ENCODE measurements at places on chromosomes 12 and 14.

DNA sequence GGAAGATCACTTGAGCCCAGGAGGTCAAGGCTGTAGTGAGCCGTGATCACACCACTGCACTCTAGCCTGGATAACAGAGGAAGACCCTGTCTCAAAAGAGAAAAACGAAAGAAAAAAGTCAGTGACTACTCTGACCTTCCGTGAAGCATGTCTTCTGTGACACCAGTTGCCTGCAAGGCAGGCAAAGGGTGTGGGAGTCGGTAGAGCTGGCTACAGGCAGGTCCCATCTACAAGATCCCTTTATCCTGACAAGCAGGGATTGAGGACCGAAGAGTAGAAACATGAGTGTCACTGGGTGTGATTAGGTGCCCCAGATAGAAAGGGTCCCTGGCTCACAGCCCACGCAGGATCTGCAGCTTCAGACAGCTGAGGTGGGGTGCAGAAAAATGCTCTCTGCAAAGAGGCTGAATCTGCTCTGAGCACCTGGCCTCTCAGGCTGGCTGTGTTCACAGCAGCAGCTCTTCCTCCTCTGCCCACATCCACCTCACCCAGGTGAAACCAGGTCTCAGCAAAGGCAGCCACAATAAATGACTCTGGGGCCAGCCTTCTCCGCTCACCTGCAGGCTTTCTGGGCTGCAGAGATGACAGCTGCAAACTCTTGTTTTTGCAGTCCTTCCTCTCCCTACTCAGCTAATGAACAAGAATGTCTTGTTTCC, 28.6 kb upstream of the HSP90B1 start:
- H3K27ac ChIP-seq: peak overlapping the region; percentile 68
- peak; percentile 70 for DNase-seq
- H3K4me1 ChIP-seq: peaks cover 55% of the 10 kb centered on the region
- no peaks in the 10 kb centered on the region for H3K36me3 ChIP-seq
- no peaks in the 10 kb centered on the region for H3K27me3 ChIP-seq

DNA sequence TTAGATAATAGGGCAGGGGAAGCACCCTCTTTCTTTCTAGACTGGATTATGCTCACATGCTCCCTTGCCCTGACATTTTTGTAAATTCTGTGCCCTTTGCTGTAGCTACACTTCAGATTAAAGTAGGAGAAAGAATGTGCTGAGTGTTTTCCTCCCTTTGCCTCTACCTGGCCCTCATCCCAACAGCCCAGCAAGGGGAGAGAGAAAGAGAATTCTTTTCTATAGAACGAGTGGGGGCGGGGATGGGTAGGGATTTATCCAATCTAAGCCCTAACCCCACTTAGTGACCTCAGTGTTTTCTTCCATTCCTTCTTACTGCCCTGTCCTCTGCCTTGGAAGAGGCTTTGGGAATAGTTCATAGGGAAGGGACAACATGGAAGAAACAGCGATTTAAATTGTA, 13.5 kb downstream of the GPR84 start:
- peaks cover 16% of the 10 kb centered on the region for H3K4me1 ChIP-seq
- no peak overlapping the region for H3K27ac ChIP-seq
- H3K4me3 ChIP-seq: no peak overlapping the region
- H3K27me3 ChIP-seq: no peaks in the 10 kb centered on the region

- DNase-seq: no peak
- no peaks in the 10 kb centered on the region for H3K4me1 ChIP-seq
- no peaks in the 10 kb centered on the region for H3K27me3 ChIP-seq
- no peak overlapping the region for H3K27ac ChIP-seq
- no peak overlapping the region for H3K4me3 ChIP-seq
These were observed 404.7 kb downstream of the APAF1 start for GRCh38 chr12:99049774-99050173.

DNA sequence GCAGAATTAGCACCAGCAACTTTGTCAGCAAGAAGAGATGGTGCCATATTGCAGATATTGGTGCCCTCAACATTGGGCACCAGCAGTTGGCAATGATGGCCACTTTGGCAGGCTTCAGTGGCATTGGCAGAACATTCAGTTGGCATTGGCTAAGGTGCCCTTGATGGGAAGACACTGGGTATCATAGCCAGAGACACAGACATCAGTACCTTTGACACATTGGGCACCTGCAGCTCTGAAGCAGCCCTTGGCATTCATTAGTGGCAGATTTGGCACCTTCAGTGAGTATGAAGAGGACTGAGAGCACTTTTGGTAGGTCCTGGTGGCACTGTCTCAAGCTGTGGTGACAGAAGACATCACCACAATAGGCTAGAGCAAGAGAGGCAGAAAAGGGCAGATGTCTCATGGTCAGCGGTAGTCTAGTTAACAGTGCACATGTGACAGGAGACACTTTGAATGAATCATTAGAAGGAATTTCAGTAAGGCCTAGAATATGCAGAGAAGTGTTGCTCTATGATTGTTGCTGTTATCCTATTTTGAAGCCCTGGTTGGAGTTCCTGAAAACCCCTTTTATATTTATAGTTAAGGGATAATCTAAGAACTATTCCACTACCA, 422.2 kb downstream of the APAF1 start:
- no peaks in the 10 kb centered on the region for H3K4me1 ChIP-seq
- DNase-seq: no peak
- H3K36me3 ChIP-seq: no peaks in the 10 kb centered on the region
- H3K27ac ChIP-seq: no peak overlapping the region

- H3K27ac ChIP-seq: no peak overlapping the region
- no peak overlapping the region for H3K4me3 ChIP-seq
- DNase-seq: no peak
- H3K4me1 ChIP-seq: peaks cover 17% of the 10 kb centered on the region
These were observed 12.7 kb downstream of the C12orf76 start for GRCh38 chr12:110035534-110036104.

GRCh38 chr14:26056036-26056616, 541.7 kb downstream of the NOVA1 start:
- no peaks in the 10 kb centered on the region for H3K27me3 ChIP-seq
- DNase-seq: no peak
- no peaks in the 10 kb centered on the region for H3K4me1 ChIP-seq
- H3K4me3 ChIP-seq: no peak overlapping the region
- H3K36me3 ChIP-seq: no peaks in the 10 kb centered on the region
- no peak overlapping the region for H3K27ac ChIP-seq

DNA sequence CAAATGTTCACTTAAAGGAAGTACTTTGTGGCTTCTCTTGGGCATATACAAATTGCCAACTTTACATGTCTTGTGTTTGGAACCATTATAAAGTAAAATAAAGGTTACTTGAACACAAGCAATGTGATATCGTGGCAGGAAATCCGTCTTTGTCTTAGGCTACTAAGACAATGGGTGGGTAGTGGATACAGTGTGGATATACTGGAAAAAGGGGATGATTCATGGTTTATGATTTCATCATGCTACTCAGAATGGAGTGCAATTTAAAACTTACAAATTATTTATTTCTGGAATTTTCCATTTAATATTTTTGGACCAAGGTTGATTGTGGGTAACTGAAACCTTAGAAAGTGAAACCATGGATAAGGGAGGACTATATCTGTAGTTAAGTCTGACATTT, 48.4 kb downstream of the MYRFL start:
- no peaks in the 10 kb centered on the region for H3K4me1 ChIP-seq
- DNase-seq: no peak
- peaks cover 2% of the 10 kb centered on the region for H3K27me3 ChIP-seq
- H3K36me3 ChIP-seq: no peaks in the 10 kb centered on the region
- no peak overlapping the region for H3K4me3 ChIP-seq

DNA sequence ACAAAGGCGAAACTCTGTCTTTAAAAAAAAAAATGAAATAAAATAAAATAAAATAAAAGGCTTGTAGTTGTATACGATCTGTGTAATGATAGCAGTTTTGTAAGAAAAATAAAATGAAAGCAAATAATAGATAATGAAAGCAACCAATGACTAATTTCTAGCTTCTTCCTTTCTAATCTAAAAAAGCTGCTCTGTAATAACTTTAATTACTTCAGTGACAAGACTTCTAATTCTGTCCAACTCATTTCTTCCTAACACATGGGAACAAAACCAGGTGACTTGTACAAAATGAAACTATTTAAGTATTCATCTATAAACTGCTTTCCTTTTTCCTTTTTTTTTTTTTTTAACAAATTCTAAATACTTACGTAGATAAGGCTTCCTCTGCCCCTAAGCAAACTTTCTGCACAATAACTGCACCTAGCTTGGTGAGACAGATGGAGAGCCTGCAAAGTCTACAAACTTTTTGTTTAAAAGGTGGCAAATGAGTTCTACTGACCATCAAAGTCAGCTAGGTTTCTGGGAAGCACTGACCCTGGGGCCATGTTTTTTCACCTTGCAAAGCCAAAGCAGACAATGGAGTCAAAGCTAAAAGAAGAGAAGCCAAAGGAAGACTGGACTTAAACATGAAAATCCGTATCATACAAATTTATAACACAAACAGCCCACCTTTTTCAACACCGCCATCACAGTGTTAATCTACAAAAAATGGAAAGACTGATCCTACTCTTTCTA, 28.2 kb downstream of the DENND5B start:
- no peaks in the 10 kb centered on the region for H3K36me3 ChIP-seq
- no peak overlapping the region for H3K4me3 ChIP-seq
- DNase-seq: no peak
- H3K4me1 ChIP-seq: no peaks in the 10 kb centered on the region

GRCh38 chr12:52515927-52516831, 4.0 kb downstream of the KRT5 start:
- no peak for DNase-seq
- no peaks in the 10 kb centered on the region for H3K36me3 ChIP-seq
- H3K27ac ChIP-seq: no peak overlapping the region

DNA sequence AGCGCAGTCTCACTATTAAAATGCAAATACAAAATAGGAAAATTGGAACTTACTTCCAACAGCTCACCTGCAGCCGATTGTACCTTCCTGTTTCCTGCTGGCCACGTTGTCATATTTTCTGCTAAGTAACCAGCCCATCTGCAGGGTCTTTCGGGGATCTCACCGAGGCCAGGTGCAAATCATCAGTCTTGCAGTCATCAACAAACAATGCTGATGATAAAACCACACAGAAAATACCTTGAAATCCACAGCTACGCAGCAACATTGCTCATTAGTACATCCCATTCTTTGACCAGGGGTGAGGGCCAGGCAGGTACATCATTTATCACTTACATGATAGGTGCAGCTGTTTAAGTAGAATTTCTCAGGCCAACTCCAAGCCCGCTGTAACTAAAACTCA, 406.9 kb downstream of the TMEM121 start:
- H3K4me3 ChIP-seq: no peak overlapping the region
- no peaks in the 10 kb centered on the region for H3K36me3 ChIP-seq
- H3K4me1 ChIP-seq: no peaks in the 10 kb centered on the region
- peaks cover 19% of the 10 kb centered on the region for H3K27me3 ChIP-seq
- no peak for DNase-seq

DNA sequence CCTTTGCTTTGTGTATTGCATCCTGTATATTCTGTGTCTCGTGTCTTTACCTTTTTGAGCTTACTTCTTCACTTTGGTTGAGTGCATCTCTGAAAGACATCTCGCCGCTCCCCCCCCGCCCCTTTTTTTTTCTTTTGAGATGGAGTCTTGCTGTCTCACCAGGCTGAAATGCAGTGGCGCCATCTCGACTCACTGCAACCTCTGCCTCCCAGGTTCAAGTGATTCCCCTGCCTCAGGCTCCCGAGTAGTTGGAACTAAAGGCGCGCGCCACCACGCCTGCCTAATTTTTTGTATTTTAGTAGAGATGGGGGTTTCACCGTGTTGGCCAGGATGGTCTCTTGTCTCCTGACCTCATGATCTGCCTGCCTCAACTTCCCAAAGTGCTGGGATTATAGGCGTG, 49.9 kb downstream of the DIP2B start:
- peaks cover 18% of the 10 kb centered on the region for H3K4me1 ChIP-seq
- H3K27ac ChIP-seq: no peak overlapping the region
- no peaks in the 10 kb centered on the region for H3K27me3 ChIP-seq
- DNase-seq: no peak
- H3K36me3 ChIP-seq: peaks cover 18% of the 10 kb centered on the region

- H3K4me1 ChIP-seq: peaks cover 9% of the 10 kb centered on the region
- no peak for DNase-seq
- H3K27me3 ChIP-seq: no peaks in the 10 kb centered on the region
- H3K27ac ChIP-seq: no peak overlapping the region
- H3K4me3 ChIP-seq: no peak overlapping the region
- peaks cover 2% of the 10 kb centered on the region for H3K36me3 ChIP-seq
These were observed 46.8 kb downstream of the ATP2B1 start for GRCh38 chr12:89661706-89662330.

DNA sequence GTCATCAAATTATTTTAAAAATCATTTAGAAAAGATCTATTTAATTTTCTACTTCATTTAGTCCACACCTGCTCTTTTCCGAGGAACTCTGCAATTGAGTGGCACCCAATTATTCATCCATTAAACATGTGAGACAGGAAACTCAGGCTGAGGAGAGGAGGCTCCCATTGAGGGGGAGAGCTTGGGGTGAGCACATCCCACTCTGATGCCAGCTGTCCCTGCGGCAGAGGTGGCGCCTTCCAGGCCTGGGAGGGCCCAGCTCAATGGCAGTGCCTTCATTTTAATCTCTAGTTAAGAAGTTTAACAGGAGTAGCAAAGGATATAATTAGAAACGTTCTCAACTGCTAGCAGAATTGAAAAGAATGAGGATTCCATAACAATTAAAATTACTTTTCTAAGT, 92.0 kb downstream of the ITPR2 start:
- no peak for DNase-seq
- no peak overlapping the region for H3K4me3 ChIP-seq
- no peak overlapping the region for H3K27ac ChIP-seq
- H3K4me1 ChIP-seq: no peaks in the 10 kb centered on the region
- H3K36me3 ChIP-seq: no peaks in the 10 kb centered on the region
- H3K27me3 ChIP-seq: no peaks in the 10 kb centered on the region

DNA sequence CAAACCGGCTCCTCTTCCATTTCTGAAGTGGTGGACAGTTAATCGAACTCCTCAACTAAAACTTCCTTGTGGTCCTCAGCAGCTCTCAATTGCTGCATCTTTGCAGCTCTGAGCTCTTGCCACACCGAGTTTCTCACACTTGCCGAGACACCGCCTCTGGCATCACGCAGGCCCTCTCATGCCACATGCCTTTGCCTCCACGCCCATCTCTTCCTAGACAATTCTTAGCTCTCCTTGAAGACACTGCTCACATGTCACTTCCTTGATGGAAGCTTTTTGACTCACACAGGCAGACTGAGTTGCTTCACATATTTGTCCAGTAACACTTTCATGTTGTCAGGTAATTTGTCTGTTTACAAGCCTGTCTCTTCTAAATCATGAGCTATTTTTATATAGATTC, 29.2 kb downstream of the KCNA1 start:
- no peaks in the 10 kb centered on the region for H3K36me3 ChIP-seq
- no peaks in the 10 kb centered on the region for H3K4me1 ChIP-seq
- peaks cover 15% of the 10 kb centered on the region for H3K27me3 ChIP-seq
- H3K27ac ChIP-seq: no peak overlapping the region
- DNase-seq: no peak

- no peak for DNase-seq
- H3K27ac ChIP-seq: no peak overlapping the region
- no peaks in the 10 kb centered on the region for H3K27me3 ChIP-seq
- peaks cover 9% of the 10 kb centered on the region for H3K4me1 ChIP-seq
These were observed 24.2 kb downstream of the ISCA2 start for GRCh38 chr14:74517731-74518130.

GRCh38 chr12:118418385-118419057, 42.2 kb downstream of the SUDS3 start:
- DNase-seq: no peak
- no peak overlapping the region for H3K27ac ChIP-seq
- no peaks in the 10 kb centered on the region for H3K4me1 ChIP-seq
- H3K27me3 ChIP-seq: no peaks in the 10 kb centered on the region
